ENCODE measurements at places on chromosomes 4 and X. TPM values are rescaled to one million over a fixed set of nuclear protein-coding genes. Genes with fewer than 3 reads are reported as not detected.

The GRPR gene
- total RNA-seq, result not detected

The CLNK gene
- 0.35 TPM for total RNA-seq

The TXLNG gene
- 27.5 TPM for total RNA-seq

DNA sequence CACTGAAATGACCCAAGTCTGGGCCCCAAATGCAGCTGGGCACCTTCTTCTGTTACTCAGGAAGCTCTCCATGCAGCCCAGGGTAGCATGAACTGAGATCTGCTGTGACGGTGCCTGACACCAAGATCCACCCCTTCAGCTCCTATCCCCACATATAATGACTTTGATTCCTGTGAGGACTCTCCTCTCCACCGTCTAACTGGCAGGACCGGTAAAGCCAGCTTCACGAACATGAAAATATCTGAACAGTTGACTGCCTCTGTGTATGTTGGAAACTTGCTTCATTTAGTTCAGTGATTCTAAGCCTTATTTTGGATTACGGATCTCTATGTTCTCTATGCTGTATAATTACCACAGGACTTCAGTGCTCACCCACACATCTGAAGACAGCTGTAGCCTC lies 115.5 kb upstream of the TMEM150C start:
- no peak overlapping the region for H3K4me3 ChIP-seq
- no peaks in the 10 kb centered on the region for H3K36me3 ChIP-seq
- peaks cover 2% of the 10 kb centered on the region for H3K4me1 ChIP-seq
- no peaks in the 10 kb centered on the region for H3K27me3 ChIP-seq

DNA sequence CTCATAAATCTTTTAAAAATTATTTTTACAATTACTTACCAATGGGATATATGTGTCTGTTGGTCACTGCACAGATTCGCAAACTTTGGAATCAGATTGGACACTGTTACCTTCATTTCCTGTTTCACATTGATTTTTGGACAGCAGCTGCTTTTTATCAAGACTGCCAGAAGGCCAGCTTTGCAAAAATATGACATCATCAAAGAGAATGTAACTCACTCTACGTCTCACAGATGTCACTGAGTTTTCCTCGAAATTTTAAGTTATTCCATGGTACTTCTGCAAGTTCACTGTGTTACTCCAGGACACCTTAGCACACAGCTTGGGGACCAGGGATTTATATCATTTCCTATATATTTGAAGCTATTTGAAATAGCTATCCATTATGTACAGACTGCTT lies 31.8 kb upstream of the MAGEB2 start:
- H3K27ac ChIP-seq, result no peak overlapping the region
- H3K4me3 ChIP-seq, result no peak overlapping the region
- H3K4me1 ChIP-seq, result no peaks in the 10 kb centered on the region
- no peaks in the 10 kb centered on the region for H3K27me3 ChIP-seq
- no peaks in the 10 kb centered on the region for H3K36me3 ChIP-seq

The TNIP3 gene
- 3.3 TPM for total RNA-seq

GRCh38 chr4:147717878-147718277 lies 14.0 kb upstream of the ARHGAP10 start:
- no peak for DNase-seq
- no peaks in the 10 kb centered on the region for H3K36me3 ChIP-seq
- H3K27me3 ChIP-seq, result peaks cover 10% of the 10 kb centered on the region
- no peak overlapping the region for H3K27ac ChIP-seq
- H3K4me1 ChIP-seq, result peaks cover 4% of the 10 kb centered on the region

The PFKFB1 gene
- 0.86 TPM for total RNA-seq

- peaks cover 3% of the 10 kb centered on the region for H3K27me3 ChIP-seq
- no peak overlapping the region for H3K4me3 ChIP-seq
- DNase-seq, result no peak
- H3K27ac ChIP-seq, result no peak overlapping the region
These were observed 376.4 kb upstream of the NOCT start for GRCh38 chr4:138639018-138639741.

The TIGD4 gene
- total RNA-seq, result 0.76 TPM

DNA sequence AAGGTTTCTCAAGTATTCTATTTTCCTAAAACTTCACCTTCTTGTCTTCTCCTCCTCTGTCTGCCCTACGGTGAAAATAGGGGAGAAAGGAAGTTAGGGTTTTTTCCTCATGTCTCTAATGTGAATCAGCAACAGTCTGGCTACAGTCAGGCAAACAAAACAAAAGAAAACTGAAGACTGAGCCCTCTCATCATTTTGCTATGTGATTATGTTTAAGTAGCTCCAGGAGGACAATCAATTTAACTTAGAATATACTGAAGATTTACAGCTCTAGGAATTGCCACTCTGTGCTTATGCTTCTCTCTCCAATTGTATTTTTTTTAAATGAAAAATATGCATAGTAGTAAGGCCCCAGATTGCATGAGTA lies 316.2 kb downstream of the GPAT3 start:
- DNase-seq, result no peak
- no peak overlapping the region for H3K27ac ChIP-seq
- no peaks in the 10 kb centered on the region for H3K4me1 ChIP-seq
- H3K27me3 ChIP-seq, result peaks cover 4% of the 10 kb centered on the region
- H3K36me3 ChIP-seq, result no peaks in the 10 kb centered on the region

GRCh38 chrX:75582511-75582910 lies 59.7 kb upstream of the ZDHHC15 start:
- no peak for DNase-seq
- H3K27me3 ChIP-seq, result no peaks in the 10 kb centered on the region
- H3K4me3 ChIP-seq, result no peak overlapping the region
- H3K36me3 ChIP-seq, result peaks cover 12% of the 10 kb centered on the region

DNA sequence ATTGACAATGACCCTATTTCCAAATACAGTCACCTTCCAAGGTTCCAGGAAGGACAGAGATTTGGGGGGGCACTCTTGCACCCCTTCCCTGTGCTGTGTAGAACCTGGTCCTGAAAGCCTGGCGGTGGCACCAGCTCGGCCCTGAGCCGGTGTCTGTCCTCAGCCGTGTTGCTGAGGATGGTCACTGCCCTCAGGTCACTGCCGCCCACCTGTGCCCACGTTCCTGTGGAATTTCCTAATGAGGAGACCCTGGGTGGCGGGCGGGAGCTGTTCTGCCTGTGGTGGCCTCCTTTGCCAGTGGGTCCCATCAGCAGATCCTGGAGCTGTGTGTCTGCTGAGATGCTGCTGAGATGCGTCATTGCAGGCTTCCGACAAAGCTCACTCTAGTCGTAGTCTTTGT lies 32.9 kb downstream of the NELFA start:
- no peak overlapping the region for H3K4me3 ChIP-seq
- H3K4me1 ChIP-seq, result peaks cover 2% of the 10 kb centered on the region
- H3K27ac ChIP-seq, result no peak overlapping the region
- H3K27me3 ChIP-seq, result no peaks in the 10 kb centered on the region
- H3K36me3 ChIP-seq, result peaks cover 29% of the 10 kb centered on the region

The SOX3 gene
- not detected for total RNA-seq

The ATP10D gene
- 7.9 TPM for total RNA-seq

GRCh38 chr4:41957634-41958033 lies 22.4 kb downstream of the TMEM33 start:
- H3K27me3 ChIP-seq, result no peaks in the 10 kb centered on the region
- H3K4me3 ChIP-seq, result no peak overlapping the region
- no peak overlapping the region for H3K27ac ChIP-seq
- no peaks in the 10 kb centered on the region for H3K4me1 ChIP-seq

- no peaks in the 10 kb centered on the region for H3K4me1 ChIP-seq
- no peak overlapping the region for H3K27ac ChIP-seq
- H3K36me3 ChIP-seq, result no peaks in the 10 kb centered on the region
- H3K27me3 ChIP-seq, result no peaks in the 10 kb centered on the region
- DNase-seq, result no peak
These were observed 55.2 kb downstream of the IL13RA2 start for GRCh38 chrX:114962209-114962608.

The CSAG1 gene
- total RNA-seq, result not detected

GRCh38 chr4:12545812-12546211 lies 938.3 kb downstream of the RAB28 start:
- H3K4me3 ChIP-seq, result no peak overlapping the region
- H3K27me3 ChIP-seq, result no peaks in the 10 kb centered on the region
- no peak overlapping the region for H3K27ac ChIP-seq
- no peaks in the 10 kb centered on the region for H3K4me1 ChIP-seq
- no peak for DNase-seq

The PIN4 gene
- 6.2 TPM for total RNA-seq

- no peaks in the 10 kb centered on the region for H3K36me3 ChIP-seq
- H3K27me3 ChIP-seq, result no peaks in the 10 kb centered on the region
- DNase-seq, result no peak
These were observed 333.8 kb downstream of the DMD start for GRCh38 chrX:32877592-32877991.

DNA sequence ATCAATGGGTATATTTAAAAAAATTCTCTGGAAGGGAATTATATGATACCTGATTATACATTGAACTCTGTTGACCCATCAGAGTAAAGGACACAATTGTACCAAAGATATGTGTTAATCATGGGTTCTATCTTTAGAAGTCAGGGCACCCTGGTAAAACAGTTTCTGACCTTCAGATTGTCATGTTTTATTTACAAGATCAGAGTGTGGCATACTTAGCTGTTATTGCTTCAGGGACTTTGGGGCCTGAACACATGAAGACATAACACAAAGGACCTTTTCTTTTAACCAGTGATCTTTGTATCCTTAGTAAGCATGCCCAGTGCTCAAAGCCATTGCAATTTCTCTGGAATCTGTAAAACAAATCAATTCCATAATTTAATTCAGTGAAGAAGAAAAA lies 204.8 kb upstream of the RPS6KA3 start:
- no peak overlapping the region for H3K4me3 ChIP-seq
- DNase-seq, result no peak
- H3K4me1 ChIP-seq, result no peaks in the 10 kb centered on the region
- no peaks in the 10 kb centered on the region for H3K36me3 ChIP-seq
- H3K27ac ChIP-seq, result no peak overlapping the region

- no peaks in the 10 kb centered on the region for H3K36me3 ChIP-seq
- DNase-seq, result no peak
- no peak overlapping the region for H3K27ac ChIP-seq
- H3K4me3 ChIP-seq, result no peak overlapping the region
These were observed 376.6 kb upstream of the EMCN start for GRCh38 chr4:100894339-100894870.

DNA sequence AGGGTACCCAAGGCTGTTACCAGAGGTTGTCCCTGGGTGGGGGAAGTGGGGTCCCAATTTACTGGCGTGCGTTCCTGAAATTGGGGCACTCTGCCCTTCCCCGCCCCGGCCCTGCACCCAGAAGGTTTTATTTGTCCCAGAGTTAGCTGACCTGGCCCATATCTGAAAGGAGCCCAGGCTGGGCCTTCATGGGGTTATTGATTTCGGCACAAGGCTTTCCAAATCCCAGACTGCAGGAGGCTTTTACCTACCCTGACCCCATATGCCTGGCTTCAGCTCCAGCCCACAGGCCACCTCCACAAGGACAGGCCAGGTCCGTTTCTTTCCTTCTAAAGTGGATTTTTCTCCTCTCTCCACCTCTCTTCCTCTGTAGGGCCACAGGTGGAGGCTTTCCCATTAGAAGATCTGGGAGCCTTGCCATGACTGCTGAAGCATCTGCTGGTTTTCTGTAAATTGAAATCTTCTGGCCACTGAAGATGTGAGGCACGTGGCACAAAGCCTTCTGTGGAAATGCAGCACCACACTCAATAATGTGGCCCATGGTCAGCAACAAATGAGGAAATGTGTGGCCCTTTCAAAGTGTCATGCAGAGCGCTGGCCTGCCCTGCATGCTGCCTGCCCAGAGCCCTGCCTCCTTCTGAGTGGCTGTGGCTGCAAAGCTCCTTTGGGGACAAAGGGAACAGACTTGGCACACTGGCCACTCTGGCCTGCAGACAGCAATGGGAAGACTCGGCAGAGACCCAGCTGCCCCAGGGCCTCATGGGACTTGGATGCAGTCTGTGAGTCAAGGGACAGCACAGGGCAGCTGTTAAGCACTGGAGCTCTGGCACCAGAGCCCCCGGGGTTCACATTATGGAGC lies 43.1 kb upstream of the MTM1 start:
- H3K4me3 ChIP-seq, result no peak overlapping the region
- no peak overlapping the region for H3K27ac ChIP-seq
- no peaks in the 10 kb centered on the region for H3K4me1 ChIP-seq
- no peaks in the 10 kb centered on the region for H3K27me3 ChIP-seq
- DNase-seq, result no peak

The SLITRK2 gene
- total RNA-seq, result not detected

The CPXCR1 gene
- total RNA-seq, result not detected

GRCh38 chrX:9503261-9503660 lies 38.4 kb downstream of the TBL1X start:
- DNase-seq, result no peak
- H3K27me3 ChIP-seq, result no peaks in the 10 kb centered on the region
- peaks cover 4% of the 10 kb centered on the region for H3K4me1 ChIP-seq
- no peak overlapping the region for H3K4me3 ChIP-seq
- H3K36me3 ChIP-seq, result peaks cover 61% of the 10 kb centered on the region

DNA sequence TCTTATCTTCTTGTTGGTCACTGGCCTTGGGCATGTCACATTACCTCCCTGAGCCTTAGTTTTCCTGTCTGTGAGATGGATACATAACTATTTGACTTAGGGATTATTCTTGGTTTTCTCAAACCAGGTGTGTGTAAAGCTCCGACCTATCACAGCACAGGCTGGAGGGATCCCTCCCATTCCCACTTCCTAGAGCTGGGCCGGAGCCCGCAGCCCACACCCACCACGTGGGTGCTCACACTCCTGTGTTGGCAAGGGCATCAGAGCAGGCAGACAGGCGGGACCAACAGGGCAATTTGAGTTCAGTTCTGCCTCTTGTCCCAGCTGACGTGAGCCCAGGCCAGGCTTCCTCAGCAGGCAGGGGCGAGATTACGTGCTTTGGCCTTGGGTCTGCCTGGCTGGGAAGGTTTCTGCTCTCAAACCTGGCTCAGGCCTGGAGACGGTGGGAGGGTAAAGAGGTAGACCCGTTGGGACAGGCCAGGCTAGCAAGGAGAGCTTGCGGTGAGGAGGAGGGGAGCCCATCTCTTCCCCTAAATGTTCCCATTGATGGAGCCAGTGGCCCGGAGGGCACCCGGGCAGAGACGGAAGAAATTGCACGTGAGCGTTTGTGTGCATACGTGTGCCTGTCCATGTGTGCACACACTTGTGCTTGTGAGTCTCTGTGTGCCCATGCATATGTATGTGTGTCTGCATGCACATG lies 734 bp upstream of the SH3TC1 start:
- H3K27ac ChIP-seq, result peak overlapping the region; percentile 21
- H3K36me3 ChIP-seq, result no peaks in the 10 kb centered on the region
- DNase-seq, result no peak
- H3K4me1 ChIP-seq, result peaks cover 36% of the 10 kb centered on the region
- no peaks in the 10 kb centered on the region for H3K27me3 ChIP-seq
- H3K4me3 ChIP-seq, result peak overlapping the region; percentile 88

The MMRN1 gene
- total RNA-seq, result not detected

DNA sequence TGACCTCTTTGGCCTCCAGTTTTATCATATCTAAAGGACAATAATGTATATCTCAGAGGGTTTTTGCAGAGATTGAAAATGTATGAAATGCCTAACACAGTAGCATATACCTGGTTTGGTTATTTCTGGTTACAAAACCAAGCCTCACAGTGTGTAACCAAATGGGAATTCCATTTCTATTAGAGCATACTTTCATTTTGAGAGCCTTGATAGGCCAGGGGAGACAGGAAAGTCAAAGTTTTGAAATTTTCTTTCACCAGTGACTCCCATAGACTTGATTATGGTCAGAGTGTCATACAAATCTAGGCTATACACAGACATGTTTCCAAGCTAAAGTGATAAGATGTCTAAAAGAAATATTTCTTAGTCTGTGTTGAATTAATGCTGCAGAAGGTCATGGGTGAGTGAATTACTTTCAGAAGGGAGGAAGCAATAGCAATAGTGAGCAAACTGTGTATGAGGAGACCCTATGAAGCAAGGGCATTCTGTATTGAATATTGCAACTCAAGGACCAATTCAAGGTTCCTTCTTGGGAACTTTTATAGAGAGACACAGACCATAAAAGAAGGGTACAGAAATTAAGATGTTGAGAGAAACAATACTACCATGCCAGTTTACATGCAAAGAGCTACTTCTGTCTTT lies 151.1 kb downstream of the PDE5A start:
- no peaks in the 10 kb centered on the region for H3K4me1 ChIP-seq
- H3K4me3 ChIP-seq, result no peak overlapping the region
- H3K27ac ChIP-seq, result no peak overlapping the region
- no peaks in the 10 kb centered on the region for H3K27me3 ChIP-seq

The IRS4 gene
- not detected for total RNA-seq
